Kidney (tissue), 22 donors: ENCODE measurements at places on chromosomes 12 and 14. TPM values are rescaled to one million over a fixed set of nuclear protein-coding genes. Genes with fewer than 3 reads are reported as not detected.

GRCh38 chr12:11885261-11886038, 185.3 kb upstream of the BCL2L14 start:
- DNase-seq = no peak

The ISM2 gene
- polyA plus RNA-seq = 0.80 TPM

- DNase-seq = peak; percentile 48
Observed at GRCh38 chr12:122422730-122423257, 325 bp upstream of the CLIP1 start.

DNA sequence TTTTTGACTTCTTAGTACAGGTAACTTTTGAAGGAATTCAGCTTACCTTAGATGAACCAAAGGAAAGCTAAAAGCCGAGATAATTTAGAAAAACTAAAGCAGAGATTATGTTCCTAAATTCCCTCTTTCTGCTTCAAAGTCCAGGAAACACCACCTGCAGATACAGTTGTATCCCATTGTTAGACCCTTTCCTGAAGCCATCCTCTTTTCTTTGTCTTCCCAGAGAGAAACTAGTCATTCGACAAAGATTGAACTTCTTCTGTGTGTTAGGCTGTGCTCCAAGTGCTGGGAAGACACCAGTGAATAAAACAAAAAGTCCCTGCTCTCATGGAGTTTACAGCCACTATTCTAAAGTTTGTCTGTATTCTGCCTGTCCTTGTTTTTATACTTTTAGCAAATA, 29.3 kb downstream of the PPM1A start:
- no peak for DNase-seq

- no peak for DNase-seq
Observed at GRCh38 chr14:89179891-89180404, 237.1 kb downstream of the FOXN3 start.

GRCh38 chr12:117100251-117100650, 1.0 kb upstream of the TESC start:
- peak; percentile 37 for DNase-seq

DNA sequence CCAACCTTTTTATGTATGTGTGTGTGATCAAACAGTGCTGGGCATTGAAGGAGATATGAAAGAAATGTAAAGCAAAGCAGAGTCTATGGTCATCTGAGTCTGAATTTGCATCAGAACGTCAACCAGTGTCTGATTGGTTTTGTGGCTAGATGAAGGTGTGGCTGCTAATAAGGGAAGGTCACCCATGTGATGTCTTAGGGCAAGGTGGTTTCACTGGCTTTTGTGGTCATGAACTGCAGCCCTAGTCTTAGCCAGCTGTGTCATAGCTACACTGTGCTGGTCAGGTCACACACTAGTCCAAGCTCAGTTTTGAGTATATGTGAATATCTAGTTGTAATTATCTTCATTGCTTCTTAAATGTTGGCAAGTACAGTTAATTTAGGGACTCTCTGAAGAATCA, 105.8 kb downstream of the TGFB3 start:
- no peak for DNase-seq

- DNase-seq = no peak
Observed at GRCh38 chr12:3630621-3631271, 122.2 kb downstream of the CRACR2A start.

DNA sequence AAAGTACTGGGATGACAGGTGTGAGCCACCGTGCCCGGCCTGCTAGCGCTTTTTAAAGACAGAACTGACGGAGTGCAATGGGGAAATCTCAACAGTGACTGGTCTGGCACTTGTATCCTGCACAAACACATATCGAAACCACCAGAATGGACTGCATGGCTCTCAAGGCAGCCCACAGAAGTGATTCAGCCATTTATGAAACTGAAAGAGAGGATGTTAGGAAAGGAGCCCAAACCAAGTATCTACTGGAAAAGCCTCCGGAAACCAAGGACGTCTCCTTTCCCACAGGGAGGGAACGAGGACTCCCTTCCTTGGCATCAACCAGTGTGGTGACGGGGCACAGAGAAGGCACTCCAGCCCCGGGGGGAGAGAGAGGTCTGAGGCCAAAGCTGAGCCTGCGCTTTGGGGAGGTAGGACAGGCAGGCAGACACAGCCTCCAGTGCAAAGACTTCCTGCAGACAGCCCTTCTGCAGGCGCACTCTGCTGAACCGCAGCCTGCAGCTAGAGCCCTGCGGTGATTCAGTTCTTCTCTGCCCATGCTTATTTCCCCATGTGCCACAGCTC, 16.5 kb downstream of the SLC15A4 start:
- DNase-seq = no peak

The MYL2 gene
- polyA plus RNA-seq = 4.4 TPM

DNA sequence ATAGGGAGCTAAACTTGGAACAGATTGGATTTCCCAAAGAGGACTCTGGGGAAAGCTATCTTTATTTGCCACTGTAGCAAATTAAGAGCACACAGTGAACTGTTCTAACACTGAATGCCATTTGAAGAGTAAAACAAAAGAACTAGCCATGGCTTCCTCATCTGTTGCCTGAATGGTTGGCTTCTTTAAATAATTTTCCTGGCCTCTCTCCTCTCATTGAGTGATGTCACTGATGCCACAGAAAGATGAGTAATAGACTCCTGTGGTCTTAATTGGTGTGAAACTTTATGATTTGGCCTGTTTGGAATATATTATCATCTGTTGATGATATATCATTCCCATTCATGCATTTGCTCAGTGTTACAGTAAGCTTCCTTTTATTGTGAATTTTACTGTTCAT, 42.5 kb downstream of the WDR20 start:
- no peak for DNase-seq

GRCh38 chr14:101859958-101860357, 98.4 kb downstream of the PPP2R5C start:
- DNase-seq = no peak

The PA2G4 gene
- 72.4 TPM for polyA plus RNA-seq

DNA sequence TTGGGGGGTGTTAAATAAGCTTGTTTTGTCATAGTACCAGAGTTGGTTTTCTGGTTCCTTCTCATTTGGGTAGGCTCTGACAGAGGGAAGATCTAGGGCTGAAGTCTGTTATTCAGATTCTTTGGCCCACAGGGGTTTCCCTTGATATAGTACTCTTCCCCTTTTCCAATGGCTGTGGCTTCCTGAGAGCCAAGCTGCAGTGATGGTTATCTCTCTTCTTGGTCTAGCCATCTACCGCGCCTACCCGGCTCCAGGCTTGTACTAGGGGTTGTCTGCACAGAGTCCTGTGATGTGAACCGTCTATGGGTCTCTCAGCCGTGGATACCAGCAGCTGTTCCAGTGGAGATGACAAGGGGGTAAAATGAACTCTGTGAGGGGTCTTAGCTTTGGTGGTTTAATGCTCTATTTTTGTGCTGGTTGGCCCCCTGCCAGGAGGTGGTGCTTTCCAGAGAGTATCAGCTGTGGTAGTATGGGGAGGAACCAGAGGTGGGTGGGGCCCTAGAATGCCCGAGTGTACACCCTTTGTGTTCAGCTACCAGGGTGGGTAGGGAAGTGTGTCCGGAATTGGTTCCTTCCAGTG, 209.7 kb downstream of the GPHN start:
- peak; percentile 16 for DNase-seq

- DNase-seq = no peak
Observed at GRCh38 chr12:66241061-66242043, 52.3 kb downstream of the IRAK3 start.
